ENCODE measurements at places on chromosomes 16 and 17. TPM values are rescaled to one million over a fixed set of nuclear protein-coding genes. Genes with fewer than 3 reads are reported as not detected.

- no peak for DNase-seq
These were observed 533.4 kb downstream of the KCNJ2 start for GRCh38 chr17:70702683-70703255.

GRCh38 chr17:57676543-57676942, 68.6 kb downstream of the CCDC182 start:
- no peak for DNase-seq

- DNase-seq = no peak
These were observed 14.7 kb upstream of the JPH3 start for GRCh38 chr16:87587636-87588035.

SPHK1 gene
- total RNA-seq = 17.7 TPM

DNA sequence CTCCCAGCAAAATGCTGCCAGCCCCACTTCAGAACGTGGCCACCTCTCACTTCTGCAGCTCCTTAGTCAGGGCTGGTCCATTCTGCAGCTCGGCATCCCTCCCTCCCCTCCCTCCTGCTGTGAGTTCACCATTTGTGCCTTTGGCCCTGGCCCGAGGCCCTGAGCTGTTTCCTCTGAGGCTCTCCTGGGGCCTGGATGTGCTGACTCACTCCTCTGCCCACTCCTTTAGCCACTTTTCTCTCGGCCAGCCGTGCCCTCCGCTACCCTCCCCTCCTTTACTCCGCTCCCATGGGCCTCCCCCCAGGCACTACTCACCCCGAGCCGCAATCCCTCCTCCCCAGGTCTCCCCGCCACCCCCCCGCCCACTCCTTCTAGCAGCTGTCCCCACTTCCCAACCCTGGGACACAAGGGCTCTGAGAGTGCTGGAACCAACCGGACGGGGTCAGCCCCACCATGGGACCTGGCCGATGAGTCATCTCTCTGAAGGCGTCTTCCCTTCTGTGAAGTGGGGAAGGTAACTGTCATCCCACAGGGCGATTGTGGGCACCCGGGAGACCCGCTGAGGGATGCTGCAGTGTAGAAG, 11.5 kb downstream of the KCNG4 start:
- no peak for DNase-seq

CCL8 gene
- total RNA-seq = not detected

DNA sequence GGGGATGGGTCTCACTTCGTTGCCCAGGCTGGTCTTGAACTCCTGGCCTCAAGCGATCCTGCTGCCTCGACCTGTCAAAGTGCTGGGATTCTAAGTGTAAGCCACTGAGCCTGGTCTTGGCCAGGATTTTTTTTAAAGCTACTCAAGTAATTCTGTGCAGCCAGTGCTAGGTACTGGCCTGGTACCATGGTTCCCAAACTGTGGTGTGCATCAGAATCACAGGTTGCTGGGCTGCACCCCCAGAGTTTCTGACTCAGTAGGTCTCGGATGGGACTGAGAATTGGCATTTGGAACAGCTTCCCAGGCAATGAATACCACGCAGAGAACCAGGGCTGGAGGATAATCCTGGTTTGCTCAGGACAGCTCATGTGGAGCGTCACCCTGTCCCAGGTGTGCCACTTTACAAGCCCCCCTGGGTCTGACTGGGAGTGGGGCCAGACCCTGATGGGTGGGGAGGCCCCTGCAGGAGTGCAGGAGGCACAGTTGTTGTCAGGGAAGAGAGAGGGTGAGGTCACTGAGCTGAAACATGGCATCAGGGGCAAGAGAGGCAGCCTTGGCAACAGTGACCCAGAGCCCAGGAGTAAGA, 10.7 kb upstream of the MRPS23 start:
- no peak for DNase-seq

C17orf50 gene
- total RNA-seq = not detected

DNA sequence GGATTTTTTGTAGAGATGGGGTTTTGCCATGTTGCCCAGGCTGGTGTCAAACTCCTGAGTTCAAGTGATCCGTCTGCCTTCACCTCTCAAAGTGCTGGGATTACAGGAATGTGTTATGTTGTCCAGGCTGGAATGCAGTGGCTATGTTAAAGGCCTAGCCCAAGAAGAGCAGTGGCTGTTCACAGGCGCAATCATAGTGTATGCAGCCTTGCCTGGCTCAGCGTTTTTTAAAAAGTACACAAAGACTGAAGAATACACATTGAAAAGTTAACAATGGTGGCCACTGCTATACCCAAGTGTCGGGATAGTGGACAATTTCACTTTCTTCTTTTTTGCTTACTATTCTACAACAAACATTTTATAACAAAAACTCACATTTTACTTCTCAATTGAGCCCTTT, 7.0 kb downstream of the DERL2 start:
- no peak for DNase-seq

DNA sequence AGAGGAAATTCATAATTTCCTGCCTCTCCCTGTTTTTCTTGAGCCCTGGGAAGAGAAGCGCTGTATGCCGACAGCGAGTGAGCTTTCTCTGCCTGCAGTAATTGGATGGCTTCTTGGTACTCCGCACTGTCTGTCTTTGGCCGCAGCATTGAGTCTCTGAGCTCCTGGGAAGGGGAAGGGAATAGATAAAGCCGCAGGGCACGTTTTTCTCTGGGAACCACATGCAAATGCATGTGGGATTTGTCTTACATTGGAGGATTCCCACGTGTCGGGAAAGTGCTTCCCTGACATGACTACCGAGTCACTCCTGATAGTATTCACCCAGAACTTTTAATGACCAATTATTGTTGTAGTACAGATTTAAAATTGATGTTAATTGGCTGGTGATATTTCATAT, 385.9 kb downstream of the CPPED1 start:
- DNase-seq = no peak

DNA sequence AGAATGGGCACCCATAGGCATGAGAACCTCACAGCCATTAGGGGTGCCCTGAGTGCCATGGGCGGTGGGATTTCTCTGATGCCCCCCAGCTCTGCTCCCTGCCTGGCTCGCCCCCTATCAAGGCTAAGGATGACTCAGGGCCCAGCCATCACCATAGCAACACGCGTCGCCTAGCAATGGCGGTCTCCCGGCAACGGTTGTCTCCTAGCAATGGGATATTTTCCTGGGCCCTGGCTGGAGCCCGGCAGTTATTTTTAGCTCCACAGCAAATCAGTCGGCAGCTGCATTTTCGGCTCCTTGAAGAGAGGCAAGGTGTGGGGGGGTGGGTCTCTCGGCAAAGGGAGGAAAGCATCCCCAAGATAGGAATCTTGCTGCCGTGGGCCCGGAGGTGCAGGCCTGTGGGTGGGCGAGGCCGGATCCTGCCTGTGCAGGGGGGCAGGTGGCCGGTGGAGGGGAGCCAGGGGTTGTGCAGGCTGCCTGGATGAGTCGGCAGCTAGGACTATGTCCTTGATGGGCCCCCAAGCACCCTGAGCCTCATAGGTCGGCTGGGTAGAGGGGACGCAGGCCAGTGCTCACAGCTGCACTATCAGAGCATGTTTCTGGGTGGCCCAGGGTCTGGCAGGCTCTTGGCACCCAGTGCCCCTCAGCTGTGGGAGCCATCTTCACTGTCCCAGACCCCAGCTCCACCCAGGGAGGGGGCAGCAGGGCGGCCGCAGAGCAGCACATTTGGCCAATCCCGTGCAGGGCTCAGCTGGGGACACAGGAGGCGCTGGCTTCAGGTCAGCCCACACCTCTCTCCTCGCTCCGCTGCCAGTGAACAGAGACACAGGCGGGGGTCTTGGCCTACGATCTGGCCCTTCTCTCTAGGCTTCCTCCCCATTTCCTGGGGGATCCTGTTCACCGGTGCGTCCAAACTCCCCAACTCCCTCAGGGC, 4.2 kb upstream of the FBXL16 start:
- peak; percentile 55 for DNase-seq

GRCh38 chr17:81683208-81683583, 401 bp downstream of the ARL16 start:
- peak; percentile 37 for DNase-seq

- DNase-seq = no peak
These were observed 49.1 kb upstream of the TANC2 start for GRCh38 chr17:62916684-62917571.

WFDC1 gene
- not detected for total RNA-seq

DNA sequence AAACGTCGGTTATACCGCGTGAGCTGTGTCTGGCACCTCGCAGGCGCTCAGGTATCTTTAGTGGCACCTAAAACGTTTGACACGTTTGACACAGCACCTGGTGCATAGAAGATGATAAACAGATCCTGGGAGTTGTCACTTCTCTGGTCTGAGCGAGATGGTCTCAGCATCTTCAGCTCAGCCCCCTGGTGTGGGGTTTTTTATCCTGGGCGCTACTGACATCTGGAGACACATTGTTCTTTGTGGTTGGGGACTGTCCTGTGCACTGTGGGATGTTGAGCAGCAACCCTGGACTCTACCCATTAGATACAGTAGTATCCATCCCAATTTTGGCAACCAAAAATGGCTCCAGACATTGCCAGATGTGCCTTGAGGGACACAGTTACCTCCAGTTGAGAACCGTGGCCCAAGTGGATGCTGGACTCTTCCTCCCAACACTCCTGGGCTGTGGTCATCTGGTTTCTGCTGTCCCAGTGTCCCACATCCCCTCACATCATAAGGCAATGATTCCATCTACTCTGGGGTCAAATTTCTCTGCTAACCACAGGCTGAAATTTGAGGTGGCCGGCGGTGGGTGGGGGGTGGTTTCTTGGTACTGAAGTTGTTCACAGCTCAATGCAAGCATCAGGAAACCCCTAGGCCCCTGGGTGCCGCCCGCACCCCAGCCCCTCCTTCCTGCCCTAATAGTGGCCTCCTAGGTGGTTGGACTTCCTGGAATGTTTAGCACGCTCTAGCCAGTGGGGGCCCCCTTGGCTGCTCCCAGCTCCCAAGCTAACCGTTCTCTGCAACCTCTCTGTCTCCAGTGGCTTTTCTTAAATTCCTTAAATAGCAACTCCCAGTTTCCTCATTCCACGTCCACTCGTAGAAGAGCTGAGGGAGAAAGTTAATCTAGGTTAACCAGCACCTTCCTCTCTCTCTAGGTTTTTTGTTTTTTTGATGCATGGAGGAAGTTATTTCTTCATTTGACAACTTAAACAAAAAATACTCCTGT, 124.8 kb downstream of the ABCC1 start:
- no peak for DNase-seq

GRCh38 chr16:49019831-49020230, 261.8 kb downstream of the CBLN1 start:
- no peak for DNase-seq

DNA sequence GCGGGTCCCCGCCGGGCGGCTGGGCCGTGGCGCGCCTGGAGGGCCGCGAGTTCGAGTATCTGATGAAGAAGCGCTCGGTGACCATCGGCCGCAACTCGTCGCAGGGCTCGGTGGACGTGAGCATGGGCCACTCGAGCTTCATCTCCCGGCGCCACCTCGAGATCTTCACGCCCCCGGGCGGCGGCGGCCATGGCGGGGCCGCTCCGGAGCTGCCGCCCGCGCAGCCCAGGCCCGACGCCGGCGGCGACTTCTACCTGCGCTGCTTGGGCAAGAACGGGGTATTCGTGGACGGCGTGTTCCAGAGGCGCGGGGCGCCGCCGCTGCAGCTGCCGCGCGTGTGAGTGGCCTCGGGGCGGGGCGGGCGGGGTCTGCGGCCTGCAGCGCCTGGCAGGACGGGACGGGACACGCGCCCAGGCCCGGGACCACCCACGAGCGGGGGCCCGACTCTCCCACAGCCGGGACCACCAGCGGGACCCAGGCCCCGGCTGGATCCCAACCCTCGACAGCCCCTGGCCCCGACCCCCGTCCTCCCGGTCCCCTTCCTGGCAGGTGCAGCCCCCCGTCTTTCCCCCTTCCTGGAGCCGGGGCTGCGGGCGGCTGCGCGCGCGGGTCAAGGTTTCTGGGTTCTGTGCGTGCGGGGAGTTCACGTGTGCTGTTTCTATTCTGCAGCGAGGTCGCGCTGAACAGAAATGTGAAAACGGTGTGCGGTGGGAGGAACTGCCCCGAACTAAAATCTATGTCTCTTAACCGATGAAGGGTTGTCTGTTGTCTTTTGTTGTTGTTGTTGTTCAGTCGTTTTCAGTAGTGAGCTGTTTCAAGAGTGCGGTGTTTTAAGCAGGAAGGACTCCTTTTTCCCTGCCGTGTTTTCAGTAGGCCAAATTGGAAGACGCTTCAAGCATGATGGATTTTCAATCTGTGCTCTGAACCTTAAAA, 705 bp downstream of the FOXK2 start:
- peak; percentile 51 for DNase-seq

DNA sequence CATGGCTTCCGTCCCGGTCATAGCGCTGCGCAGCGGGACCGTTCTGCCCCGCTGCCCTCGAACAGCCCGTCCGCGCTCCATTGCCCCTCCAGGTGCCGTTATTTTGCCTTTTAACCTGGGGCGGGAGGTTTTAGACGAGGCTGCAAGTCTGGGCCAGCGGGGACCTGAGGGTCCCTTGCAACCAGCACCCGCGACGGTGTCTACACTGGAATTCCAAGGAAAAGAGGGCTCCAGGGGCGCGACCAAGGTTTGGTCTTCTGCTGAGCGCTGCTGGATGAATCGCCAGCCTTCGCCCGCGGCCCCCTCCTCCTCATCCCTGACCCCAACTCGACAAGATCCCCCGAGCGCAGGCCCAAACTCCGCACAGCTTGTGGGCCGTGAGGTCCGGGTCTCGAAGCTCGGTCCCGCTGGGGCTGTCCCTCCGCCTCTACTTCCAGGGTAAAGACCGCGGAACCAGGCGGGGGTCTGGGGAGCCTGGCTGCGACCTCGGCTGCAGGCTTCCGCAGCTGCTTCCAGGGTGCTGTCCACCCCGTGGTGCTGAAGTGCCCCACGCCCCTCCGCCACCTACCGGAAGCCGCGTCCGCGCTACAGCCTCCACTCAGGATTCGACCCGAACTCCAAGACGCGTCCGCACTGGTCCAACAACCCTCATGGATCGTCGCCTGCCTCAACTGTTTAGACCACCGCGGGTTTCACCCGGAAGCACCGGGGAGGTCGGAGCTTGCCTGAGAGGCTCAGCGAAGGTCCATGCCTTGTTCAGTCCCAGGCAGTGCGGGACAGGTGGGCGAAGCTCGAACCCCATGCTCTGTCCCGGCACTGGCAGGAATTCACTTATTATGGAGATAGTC, 10.1 kb upstream of the CA4 start:
- peak; percentile 71 for DNase-seq

DNA sequence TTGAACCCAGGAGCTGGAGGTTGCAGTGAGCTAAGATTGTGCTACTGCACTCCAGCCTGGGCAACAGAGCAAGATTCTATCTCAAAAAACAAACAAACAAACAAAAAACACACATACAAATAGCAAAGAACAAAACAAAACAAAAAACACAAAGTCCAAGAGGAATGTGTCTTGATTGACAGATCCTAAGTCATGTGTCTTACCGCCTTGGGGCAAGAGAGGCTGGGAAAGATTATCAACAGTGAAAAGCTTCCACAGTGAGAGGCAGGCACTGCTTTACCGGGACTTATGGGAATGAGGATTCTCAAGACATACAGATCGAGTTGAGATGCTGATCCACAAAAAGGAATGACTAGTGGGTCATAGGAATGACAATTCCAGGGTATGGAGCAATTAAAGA, 62.7 kb upstream of the GAS7 start:
- no peak for DNase-seq

DPEP2NB gene
- total RNA-seq = not detected

ADGRG1 gene
- 4.9 TPM for total RNA-seq

DNA sequence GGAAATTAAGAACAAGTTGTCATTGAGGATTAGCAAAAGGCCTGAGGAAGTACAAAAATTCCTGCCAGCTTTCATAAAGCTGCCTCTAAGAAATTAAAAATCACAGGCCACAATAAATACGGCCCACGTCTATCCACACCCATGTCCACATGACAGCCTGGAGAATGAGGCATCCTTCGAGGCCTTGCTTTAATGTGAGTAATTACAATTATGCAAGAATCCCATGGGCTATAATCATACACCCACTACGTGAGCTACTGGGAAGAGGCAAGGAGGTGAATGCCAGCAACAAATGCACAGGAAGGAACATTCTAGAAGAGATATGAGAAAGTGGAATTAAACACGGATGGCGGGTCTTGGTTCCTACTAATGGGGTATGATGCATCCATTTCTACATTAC, 65.4 kb upstream of the ZFHX3 start:
- no peak for DNase-seq
